ENCODE measurements at places on chromosomes 7 and 10.

DNA sequence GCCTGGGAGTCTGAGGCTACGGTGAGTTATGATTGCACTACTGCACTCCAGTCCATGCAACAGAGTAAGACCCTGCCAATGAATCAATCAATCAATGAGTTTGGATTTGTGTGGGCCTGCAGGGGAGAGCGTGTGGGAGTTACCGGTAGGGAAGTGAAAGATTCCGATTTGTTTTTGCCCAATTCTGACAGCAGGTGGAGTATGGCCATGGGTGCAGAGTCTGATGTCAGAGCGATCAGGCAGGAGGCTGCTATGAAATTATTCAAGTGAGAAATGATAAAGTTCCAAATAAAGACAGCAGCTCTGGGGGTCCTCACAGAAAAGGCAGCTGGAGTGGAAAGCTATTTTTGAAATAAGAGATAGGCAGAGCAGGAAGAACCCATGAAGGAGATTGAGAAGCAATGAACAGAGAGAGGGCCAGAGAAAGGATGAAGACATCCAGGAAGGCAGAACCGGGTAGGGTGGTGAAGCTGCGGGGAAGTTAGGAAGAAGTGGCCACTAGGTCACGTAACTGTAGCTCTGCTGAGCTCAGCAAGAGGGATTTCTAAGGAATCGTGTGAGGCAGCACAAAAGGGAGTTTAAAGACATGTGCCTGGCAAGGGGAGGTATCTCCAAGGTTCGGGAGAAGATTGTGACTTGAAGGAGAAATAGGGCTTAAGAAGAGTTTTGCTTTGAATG is 93.7 kb upstream of the NMT2 start:
- DNase-seq, result no peak

- no peak for DNase-seq
Measured at GRCh38 chr7:150896562-150897209, 44.4 kb downstream of the AOC1 start.

DNA sequence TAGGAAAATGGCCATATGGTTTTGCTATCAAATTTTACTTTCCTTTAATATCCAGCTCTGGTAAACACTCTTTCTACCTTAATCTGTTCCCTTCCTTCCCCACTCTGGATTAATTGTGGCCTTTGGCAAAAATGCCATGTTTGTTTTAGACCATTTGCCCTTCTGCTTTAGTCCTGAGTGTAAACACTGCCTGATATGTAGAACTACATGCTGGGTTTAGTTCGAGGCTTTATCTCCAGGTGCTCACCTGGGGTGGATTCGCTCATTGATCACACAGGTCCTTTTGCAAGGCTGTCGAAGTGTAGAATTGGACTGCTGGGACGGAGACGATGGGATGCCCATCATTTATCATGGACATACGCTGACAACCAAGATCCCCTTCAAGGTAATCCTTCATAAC is 94.1 kb downstream of the NOC3L start:
- DNase-seq, result no peak

GRCh38 chr7:149281508-149282330 is 19.7 kb downstream of the ZNF783 start:
- no peak for DNase-seq

DNA sequence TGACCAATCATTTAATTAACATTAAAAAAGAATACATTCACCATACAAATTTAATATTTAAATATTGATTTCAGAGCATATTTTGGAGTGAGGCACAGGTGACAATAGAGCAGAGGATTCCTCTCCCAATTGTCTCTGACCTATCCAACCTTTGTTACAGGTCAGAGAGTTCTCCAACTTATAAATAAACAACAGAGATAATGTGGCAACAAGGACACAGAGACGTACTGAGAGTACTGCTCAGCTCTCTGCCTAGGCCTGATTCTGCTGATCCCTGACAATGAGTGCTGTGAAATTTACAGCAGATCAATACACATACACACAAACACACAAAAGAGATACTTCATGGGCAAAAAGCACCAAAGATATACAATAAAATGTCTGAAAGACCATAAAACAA is 18.3 kb upstream of the AGAP5 start:
- no peak for DNase-seq

DNA sequence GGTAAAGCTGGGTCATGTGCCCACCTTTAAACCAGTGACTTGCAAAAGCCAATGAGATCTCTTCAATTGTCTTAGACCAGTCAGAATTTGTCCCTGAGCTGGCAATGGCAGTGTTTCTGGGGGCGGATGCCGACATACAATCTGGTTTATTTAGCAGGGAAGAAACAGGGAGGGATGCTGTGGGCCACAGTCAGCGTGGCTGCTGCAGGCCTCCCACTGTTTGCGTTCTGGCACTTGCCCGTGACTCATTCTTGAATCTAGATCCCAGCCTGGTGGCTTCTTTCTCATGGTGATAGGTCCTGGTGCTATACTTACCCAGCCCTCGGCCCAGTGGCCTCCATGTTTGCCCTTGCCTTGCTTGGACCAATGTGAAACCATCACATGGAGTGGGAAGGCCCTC is 3.1 kb upstream of the CPA1 start:
- no peak for DNase-seq

GRCh38 chr10:3357737-3358136 is 185.2 kb upstream of the PITRM1 start:
- no peak for DNase-seq

DNA sequence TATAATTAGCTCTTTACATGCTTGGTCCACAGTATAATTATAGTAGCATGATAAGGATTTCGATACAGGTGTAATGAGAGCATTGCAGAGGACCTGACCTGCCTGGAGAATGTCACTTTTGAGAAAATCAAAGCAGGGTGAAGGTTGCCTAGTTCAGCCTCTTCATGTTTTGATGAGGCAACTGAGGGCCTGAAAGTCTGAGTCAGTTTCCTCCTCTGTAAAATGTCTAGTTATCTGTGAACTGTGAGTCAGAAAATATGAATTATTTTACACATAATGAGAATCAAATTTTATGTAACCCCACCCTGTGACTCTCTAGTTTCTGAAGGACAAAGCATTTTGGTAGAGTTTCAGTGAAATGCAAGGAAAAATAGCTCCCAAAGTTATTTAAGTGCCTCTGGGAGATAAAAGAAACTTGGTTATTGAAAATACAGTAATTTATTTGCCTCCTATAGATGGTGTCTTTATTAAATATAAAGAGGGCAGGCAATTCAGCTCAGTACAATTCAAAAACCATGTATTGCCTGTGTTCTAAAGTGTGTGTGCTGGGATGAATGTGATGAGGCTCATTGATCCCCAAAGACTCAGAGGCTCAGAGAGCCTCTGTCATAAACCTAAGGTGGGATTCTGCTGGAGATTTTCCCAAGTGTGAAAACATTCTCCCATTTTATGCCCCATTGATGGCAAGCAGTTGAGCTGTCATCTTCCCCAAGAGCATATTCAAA is 37.3 kb upstream of the SAMD9L start:
- no peak for DNase-seq

DNA sequence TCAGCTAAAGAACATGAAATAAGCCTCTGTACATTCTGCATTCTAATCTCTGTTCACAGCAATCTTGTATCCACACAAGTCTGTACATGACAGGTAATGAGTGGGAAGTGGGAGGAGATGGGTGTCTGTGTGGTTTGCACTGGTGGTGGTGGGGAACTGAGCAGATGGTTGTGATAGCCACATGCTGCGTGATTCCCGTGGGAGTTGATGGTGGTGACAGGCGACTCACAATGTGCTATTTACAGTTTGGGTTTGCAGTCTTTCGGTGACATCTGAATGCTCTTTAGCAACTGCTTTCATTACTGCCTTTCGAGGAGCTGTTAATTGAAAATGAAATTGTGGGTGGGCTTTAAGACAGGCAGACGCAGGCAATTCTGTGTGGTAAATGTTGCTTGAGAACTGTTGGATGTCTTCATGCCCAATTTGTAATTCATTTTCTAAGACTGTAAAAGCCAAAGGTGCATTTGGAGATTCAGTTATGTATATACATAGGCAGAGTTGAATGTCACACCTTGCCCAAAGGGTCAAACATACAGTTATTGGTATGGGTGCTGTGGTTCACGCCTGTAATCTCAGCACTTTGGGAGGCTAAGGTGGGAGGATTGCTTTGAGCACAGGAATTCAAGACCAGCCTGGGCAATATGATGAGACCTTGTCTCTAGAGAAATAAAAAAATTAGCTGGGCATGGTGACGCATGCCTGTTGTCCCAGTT is 308.2 kb downstream of the AUTS2 start:
- DNase-seq, result no peak

DNA sequence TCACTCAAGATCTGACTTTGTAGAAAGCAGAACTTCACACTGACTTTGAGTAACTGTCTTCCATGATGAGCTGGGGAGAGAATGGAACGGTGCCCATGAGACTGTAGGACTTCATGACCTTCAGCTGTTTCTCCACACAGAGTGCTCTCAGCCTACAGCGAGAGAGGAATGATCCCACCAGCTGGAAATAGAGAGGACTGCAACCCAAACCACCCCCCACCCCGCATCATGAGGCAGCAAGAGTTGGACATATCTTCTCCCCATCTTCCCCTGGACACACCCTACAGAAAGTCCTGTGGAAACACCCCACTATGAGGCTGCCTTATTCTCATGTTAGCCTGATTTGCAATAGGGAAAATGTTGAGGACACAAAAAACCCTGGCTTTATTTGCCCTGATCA is 312.5 kb downstream of the PAXIP1 start:
- DNase-seq, result no peak

DNA sequence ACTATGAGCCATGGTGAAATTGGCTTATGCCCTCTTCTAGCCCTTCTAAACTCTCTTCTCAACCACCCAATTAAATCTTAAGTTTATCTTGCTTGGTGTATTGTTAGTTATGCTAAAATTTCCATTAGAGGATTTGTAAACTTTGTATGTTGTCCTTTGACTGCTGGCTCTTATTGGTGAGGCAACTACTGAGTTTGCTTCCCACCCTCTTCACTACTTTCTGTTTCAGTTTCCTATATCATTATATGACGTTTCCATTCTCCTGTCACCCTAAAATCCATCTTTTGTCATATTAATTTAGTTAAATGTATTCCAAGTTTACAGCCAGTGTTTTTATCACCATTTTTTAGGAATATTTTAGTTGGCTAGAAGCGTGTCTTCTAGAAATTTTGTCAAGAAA is 80.9 kb upstream of the VWC2 start:
- DNase-seq, result no peak

DNA sequence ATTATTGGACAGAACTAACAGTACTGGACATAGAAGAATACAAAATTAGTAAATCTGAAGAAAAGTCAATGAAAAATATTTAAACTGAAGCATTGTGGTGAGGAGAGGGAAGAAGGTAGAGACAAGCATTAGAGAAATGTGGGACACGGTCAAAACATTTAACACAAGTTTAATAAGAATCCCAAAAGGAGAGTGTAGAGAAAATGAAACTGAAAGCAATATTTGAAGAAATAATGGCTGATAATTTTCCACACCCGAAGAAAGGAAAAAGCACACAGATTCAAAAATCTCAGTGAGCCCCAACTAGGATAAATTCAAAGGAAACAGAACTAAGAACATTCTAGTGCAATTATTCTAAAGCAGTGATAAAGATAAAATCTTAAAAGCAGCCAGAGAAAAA is 126.4 kb upstream of the LRRTM3 start:
- no peak for DNase-seq

GRCh38 chr7:14604606-14605005 is 297.9 kb downstream of the DGKB start:
- no peak for DNase-seq

DNA sequence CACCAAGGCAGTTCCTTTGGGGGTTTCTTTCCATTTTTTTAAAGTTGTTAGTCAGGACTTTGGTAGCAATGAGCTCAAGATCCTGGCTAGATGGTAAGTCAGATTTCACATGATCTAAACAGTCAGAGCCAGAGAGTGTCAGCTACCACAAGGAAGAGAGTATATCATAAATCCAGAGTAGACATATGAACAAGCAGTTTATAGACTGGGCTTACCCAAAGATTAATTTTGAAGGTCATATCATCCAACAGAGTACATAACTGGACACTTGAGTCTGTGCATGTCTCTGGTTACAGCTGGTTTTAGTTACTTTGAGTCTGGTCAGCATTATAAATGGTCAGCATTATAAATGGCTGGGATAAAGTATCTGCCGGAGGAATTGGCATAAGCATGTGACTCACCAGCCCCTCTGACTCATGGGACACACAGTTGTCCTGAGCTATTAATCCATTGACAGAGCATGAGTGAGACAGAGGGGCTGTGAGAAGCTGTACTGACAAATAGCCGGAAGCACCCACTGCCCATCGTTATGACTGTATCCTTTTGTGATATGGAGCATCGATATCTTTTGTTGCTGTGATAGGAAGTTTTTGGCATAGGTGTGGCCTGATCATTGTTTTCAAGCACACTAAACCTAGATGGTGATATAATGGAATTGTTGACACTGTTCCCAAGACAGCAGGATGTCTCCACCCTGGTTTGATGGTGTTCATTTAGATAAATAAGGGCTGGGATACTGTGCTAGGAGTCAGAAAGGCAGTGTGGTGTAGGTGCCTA is 19.3 kb downstream of the PPP1R3C start:
- DNase-seq, result no peak

- no peak for DNase-seq
Measured at GRCh38 chr10:30456266-30456665, 22.3 kb downstream of the MAP3K8 start.

- DNase-seq, result no peak
Measured at GRCh38 chr7:147911201-147911601, 679.4 kb upstream of the C7orf33 start.

DNA sequence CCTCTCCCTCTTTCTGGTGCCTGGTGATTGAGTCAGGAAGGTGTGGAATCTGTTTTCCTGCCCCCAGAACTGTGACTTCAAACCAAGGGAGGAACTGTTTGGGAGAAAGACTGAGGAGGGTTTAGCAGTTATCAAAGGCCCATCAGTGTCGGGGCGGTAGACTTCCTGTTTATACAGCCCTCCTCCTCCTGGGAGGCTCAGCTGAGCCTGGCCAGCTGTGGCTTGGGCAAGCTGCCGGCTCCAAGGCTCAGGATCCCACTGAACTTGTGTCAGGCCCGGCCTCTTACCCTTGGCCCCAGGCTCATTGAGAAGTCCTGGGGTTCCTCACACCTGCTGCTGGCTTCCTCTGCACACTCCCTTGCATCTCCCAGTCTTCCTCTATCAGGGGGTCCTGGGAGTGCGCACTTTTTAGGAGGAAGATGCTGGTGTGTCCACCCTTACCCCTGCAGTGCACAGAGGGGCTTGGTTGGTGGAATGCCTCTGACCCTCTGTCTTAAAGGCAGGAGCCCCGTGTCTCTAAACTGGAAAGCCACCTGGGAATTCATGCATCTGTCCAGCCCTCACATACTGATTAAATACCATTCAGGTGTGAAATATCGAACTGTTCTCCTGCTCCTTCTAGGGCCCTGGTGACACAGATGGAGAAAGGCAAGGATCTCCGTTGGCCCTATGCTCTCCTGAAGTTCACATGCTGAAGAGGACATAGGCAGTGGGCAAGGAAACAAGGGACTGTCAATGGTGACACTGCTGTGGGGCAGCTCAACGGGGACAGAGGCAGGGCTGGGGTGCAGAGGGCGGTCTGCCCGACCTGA is 32.4 kb downstream of the CXCL12 start:
- DNase-seq, result no peak

DNA sequence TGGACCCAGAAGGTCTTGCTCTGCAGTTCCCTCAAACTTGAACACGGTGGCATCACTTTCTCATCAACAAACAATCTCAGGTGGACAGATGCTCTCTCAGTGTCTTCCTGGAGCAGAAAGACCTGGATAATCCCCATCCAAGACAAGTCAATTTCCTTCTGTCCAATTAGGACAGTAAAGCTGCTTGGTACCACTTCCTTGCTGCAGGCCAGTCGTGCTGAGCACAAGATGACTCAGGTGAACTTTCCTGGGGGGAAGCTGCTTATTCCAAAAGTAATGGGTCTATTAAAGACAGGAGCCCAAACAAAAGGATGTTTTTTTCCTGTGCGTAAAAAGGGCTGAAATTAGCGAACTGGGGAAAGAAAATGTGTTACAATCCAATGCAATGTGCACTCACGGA is 107.6 kb upstream of the AFAP1L2 start:
- no peak for DNase-seq
